Mesothelial cell of epicardium (in vitro differentiated cells): ENCODE measurements at places on chromosomes 5 and 9. TPM values are rescaled to one million over a fixed set of nuclear protein-coding genes. Genes with fewer than 3 reads are reported as not detected.

- no peaks in the 10 kb centered on the region for H3K4me1 ChIP-seq
- no peak for DNase-seq
- no peak overlapping the region for H3K27ac ChIP-seq
- H3K36me3 ChIP-seq = peaks cover 4% of the 10 kb centered on the region
Observed at GRCh38 chr9:82972446-82972845, 90.5 kb downstream of the RASEF start.

GRCh38 chr5:78509145-78509865 lies 139.3 kb downstream of the LHFPL2 start:
- H3K36me3 ChIP-seq = peaks cover 3% of the 10 kb centered on the region
- H3K4me1 ChIP-seq = peaks cover 68% of the 10 kb centered on the region
- no peaks in the 10 kb centered on the region for H3K27me3 ChIP-seq
- H3K4me3 ChIP-seq = peak overlapping the region; percentile 57

FOXD4L4 gene
- total RNA-seq = 0.31 to 0.38 TPM in 2 of 3 replicates, not detected in the other

CDC20B gene
- 0.09 to 0.16 TPM in 2 of 3 replicates, not detected in the other for total RNA-seq
